ENCODE measurements at places on chromosomes 7 and 10.

GRCh38 chr10:90136731-90137316 is 435.4 kb downstream of the KIF20B start:
- DNase-seq, result no peak

DNA sequence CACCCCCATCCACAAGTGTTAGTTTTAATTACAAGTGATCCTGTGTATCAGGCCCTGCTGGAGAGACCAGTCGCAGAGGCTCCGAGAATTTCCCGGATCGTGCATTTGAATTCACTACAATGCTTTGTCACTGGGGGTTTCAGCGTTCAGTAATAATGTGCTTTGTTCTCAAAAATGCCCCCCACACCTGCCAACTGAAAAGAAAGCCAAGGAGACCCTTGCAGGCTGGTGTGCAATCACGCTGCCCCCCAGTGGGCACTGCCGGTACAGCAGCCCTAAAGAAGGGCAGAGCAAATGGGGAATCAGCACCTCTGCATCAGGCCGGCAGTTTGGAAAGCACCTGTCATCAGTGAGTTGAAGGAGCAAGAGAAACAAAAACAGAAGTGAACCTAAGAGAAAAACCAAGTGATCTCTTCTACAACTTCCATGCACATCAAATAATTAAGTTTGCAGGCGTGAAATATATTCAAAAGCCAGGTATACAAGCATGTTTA is 177.6 kb downstream of the PARD3 start:
- DNase-seq, result peak; percentile 20

- no peak for DNase-seq
Observed at GRCh38 chr10:122786269-122786668, 59.4 kb downstream of the CUZD1 start.

DNA sequence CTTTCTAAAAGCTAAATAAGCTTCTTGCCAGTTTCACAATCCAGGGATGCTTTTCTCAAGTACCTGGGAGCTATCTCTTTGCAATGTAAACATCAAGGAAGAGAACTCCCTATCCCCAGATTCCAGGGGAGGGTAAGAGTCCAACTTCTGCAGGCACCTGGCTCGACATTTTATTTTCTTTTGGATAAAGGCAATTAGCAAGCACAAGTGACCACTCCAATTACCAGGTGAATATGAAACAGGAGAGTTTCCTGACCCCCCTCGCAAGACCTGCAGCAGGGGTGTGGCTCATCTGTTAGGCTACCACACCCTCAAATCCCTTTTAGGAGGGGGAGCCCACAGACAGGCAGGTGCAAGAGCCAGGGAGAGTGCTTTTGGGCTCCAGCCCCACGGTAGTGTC is 28.6 kb upstream of the LANCL2 start:
- no peak for DNase-seq

GRCh38 chr7:3404501-3404900 is 103.4 kb downstream of the SDK1 start:
- DNase-seq, result peak; percentile 13

- no peak for DNase-seq
Observed at GRCh38 chr10:103493362-103493915, at the start of gene NEURL1. NEURL1 (plus strand) TSS chr10:103493705; CDS start chr10:103494388, 683 bp downstream.

- no peak for DNase-seq
Observed at GRCh38 chr10:103757531-103758293, 97.7 kb downstream of the SH3PXD2A start.

DNA sequence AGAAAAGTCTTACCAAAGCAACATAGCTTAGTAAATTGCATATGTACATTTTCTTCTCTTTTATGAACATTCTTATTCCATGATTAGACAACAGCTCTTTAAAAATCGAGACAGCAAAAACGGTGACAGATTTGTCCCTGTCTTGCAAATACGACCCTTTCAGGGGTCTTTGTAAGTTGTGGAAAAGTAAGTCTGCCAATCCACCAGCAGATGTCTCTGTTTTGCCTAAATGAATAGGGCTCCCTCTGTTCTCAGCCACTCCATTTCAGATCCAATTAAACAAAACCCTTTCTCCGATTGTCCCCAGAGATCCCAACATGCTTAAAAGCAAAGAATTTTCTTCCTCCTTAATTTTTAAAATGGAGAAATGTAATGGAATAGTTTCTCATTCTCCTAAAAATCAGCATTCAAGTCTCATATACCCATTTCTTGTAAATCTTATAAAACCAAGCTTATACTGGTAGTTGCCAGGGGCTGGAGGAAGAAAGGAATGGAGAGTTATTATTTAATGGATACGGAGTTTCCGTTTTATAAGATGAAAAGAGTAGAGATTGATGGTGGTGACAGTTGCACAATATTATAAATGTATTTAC is 61.0 kb upstream of the NFE2L3 start:
- DNase-seq, result peak; percentile 26

GRCh38 chr10:124650263-124650662 is 93.9 kb downstream of the FAM53B start:
- DNase-seq, result no peak

DNA sequence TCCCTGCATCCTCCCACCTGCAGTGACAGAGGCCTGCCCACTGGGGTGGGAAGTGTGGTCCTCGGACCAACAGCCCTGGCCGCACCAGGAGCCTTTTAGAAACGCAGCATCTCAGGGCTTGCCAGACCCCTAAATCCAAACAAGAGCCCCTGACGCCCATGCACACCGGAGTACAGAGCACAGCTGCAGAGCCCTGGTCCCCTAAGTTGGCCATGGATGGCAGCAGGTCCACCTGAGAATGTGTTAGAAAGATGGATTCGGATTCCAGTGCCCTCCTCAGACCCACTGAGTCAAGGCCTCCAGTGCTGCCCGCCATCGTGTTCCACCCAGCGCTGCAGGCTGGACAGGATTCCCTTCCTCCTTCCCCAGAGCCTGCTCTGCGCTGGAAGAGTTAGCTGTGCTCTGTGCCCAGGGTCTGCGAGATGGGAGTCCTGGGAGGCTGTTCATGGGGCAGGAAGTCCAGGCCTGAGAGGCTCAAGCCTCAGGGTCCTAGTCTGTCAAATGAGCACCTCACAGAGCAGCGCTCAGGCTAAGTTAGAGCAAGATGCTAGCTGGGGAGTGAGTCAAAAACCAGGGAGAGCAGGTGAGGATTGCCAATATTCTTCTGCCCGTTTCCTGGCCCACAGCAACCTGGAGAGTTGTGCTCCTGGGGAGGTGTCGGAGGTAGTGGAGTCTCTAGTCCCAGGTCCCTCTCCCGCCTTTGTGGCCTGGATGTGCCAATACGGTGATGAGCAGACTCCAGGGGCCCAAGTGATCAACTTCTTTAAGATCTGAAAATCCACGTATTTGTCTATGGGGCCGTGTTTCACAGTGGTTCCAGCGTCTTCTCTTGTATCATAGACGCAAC is 95.9 kb upstream of the GPR26 start:
- DNase-seq, result no peak

GRCh38 chr10:11243425-11244222 is 226.0 kb downstream of the CELF2 start:
- DNase-seq, result no peak

DNA sequence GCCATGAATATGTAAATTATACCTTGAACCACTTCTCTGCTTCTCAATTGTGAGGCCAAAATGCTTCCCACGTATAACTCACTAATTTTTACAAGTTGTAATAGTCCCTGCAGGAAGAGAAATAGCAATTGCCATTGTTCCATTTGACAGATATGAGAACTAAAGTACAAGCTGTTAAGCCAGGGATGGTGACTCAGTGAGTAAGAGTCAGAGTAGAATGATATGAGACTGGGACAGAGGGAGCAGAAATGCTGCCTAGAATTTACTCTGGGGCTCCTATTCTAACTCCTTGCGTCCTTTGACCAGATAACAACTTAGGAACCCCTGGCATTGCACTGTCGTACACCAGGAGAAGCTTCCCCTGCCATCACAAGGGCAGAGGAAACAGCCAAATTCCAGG is 45.1 kb upstream of the SEPTIN7 start:
- no peak for DNase-seq

DNA sequence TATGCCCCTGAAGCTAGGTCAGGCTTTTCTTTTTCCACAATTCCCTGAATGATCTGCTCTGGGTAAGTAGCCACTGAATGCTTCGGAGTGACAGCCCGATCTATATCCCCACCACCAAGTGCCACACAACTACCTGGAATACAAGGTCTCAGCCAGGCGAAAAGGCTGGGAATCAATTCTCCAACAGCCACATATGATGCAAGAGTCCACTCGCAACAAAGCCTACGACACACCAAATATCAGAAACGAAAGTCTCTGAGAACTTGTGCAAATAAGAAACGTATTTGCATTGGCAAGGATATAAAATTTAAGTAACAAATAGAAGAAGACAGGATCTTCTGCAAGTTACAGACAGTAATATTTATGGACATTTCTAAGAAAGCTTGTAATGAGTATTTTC is 5.7 kb downstream of the HIPK2 start:
- DNase-seq, result no peak

DNA sequence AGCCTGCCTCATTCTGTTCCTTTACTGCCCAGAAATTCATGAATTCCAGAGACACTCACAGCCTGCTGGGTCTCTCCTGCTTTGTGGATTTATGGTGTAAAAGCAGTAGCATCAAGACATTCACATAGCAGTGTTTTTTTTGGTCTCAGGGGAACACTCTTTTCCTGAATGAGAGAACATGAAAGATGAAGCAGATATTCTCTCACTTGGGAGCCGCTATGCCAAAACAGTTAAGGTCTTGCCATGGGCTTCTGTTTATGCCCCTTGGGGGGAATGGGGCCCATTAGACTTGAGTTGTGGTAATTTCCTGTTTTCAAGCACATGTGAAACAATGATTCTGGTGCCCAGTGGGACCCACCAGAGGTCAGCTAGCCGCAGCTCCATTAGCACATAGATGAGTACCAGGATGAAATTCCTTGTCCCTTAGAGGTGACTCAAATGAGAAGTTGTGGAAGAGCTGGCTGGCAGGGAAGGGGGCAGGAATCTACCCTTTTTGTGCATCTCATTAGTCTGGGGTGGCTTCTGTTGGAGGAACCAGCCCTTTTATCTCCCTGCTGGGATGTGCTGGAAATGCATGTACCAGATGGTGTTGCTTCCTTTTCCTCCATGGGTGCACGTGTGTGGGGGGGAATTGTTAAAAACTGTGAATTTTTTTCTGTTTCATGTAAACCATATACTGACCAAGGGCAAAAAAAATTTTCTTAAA is 13.3 kb downstream of the BMPER start:
- no peak for DNase-seq

DNA sequence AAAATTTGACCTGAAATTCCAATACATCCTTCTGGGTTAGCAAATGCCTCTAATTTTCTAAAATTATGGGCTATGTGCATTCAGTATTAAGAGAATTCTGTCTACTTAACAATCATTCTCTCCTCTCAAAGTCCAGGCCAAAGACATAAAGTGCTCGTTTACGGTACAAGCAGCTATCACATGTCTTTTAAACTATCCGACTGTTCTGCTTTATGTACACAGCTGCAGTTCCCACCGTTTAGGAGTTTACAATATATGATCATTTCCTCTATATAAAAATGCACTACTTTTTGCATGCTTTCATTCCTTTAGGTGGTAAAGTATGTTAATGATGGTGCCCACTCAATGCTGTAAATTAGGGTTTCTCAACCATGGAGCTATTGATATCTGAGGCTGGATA is 34.0 kb downstream of the CDK6 start:
- DNase-seq, result no peak

DNA sequence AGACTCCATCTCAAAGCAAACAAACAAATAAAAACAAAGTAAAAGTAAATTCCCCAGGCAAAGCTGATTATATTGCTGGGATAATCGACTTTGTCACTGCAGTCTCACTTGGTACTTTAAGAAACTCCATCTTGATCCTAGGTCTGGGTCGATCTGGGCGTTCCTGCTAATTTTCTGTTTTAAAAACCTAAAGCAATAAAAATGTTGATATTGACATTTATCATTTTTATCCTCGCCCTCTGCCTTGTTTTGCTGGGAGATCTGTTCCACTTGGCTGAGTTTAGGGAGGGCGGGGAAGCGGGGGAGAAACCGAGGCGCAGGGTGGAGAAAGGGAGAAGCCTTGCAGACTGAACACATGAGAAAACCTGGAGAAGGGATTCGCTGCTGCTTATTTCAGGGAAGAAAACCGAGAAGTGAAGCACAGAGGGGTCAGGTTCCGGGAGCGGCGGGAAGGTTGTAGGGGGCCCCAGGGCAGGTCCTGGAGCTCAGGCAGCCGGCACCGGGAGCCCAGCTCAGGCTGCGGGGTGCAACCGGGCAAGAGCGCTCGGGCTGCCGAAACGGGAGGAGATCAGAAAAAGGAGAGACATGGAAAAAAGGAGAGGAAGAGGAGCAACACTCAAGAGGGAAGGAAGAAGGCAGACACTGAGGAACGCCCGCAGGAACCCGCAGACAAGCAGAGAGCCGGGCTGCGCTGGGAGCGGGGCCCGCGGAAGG is 27.3 kb upstream of the KMT2C start:
- no peak for DNase-seq

DNA sequence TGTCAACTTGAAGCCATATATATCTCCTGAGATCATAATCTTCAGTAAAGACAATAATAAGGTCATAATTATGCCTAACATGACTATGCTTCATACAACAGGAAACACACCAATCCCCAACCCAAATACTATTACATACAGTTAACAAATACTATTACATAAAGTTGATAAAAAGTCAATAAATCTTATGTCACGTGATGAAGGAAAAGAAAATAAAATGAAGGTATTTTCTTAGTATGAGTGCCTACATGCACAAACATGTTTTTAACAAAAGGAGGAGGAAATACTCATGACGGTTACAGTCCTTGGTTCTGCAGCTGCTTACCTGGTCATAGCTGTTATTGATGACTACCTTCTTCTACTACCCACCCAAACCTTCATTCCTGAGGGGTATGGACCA is 810.7 kb downstream of the PHTF2 start:
- no peak for DNase-seq

GRCh38 chr7:11373546-11374142 is 400.0 kb downstream of the PHF14 start:
- DNase-seq, result no peak

- DNase-seq, result no peak
Observed at GRCh38 chr7:67637023-67637358, 640.4 kb downstream of the TYW1 start.
